ENCODE measurements at places on chromosomes 3 and 15. TPM values are rescaled to one million over a fixed set of nuclear protein-coding genes. Genes with fewer than 3 reads are reported as not detected.
A peak's percentile ranks its signal among the peaks of the same experiment; 100 is the strongest.

ZNF592 gene
- 26.7 TPM for total RNA-seq

RLBP1 gene
- total RNA-seq = not detected

PRRT3 gene
- total RNA-seq = 5.8 TPM

TNNC1 gene
- total RNA-seq = 1.5 TPM

GOLGA8H gene
- total RNA-seq = 0.68 TPM

NTRK3 gene
- total RNA-seq = 87.3 TPM

TIGIT gene
- 0.21 TPM for total RNA-seq

ARL14 gene
- not detected for total RNA-seq

SLC6A1 gene
- 1.2 TPM for total RNA-seq

DNA sequence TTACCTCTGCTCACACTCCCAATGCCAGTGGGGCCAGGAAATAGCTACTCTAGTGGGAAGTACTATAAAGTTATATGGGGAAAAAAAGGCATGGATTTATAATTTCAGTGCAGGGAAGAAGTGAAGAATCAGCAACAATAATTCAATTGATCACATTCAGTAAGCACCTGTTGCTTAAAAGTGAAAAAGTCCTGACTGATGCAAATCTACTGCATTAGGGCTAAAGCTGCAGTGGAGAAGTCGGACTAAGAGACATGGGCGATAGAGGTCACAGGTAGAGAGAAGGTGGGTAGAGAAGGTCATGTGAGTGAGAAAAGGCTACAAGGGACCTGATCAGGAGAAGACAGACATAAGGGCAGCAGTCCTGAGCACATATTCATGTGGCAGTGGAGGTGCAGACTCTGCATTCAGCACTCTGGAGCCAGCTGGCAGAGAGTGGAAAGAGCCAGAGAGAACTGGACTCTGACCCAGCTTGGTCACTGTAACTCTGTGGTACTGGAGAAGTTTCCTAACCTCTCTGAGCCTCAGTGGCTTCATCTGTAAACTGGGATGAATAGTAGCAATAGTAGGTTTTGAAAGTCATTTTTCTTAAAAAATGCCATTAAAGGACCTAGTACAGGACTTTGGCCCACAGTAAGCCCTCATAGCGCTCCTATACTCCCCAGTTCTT, 17.6 kb upstream of the BCL2A1 start:
- DNase-seq = no peak

- no peak for DNase-seq
Observed at GRCh38 chr3:196423044-196423781, 9.0 kb downstream of the UBXN7 start.

DNA sequence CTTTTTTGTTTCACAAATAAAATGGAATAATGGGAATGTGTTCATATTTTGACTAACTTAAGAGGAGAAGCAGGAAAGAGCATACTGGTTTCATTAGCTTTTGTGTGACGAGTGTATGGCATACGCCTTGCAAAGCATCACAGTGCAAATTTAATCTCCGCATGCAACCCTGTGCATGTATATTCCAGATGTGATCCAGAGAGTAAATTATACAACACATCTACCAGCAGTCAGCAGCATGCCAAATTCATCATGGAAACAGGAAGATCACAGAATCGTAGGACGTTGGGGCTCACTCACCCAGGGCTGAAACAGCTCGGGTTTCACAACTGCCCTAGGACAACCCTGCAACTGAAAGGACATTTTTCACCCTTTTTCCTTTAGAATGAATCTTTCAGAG, 53.4 kb downstream of the ADAMTS9 start:
- DNase-seq = no peak

DNA sequence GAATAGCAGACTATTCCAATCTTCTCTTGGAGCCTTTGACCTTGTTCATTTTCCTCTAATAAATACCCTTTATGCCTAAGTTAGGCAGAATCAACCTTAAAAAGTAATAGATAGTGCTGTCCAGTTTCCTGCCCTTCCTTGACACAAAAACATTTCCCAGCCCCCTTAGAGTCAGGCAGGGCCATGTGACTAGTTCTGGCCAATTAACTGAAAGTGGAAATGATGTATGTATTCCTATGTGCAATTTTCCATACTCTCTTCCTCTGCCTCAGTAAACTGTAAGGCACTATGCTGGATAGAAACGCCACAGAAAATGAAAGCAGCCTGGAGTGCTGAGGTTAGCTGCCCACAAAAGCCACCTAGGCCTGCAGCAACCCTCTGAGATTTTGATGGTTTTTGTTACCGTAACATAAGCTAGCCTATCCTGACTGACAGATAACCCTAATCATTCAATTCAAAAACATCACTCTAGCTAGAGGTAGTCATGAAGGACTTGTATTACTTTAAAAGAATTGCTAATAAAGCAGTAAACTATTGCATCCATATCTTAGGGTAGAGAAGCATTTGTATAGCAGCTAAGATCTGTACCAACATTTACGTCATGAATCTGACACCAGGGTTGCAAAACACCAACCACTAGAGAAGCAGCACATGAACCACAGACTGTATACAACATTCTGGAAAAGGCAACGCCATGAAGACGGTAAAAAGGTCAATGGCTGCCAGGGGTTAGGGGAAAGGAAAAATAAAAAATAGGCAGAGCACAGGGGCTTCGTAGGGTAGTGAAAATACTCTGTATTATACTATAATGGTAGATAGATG, 112.9 kb downstream of the ULK4 start:
- no peak for DNase-seq

DNA sequence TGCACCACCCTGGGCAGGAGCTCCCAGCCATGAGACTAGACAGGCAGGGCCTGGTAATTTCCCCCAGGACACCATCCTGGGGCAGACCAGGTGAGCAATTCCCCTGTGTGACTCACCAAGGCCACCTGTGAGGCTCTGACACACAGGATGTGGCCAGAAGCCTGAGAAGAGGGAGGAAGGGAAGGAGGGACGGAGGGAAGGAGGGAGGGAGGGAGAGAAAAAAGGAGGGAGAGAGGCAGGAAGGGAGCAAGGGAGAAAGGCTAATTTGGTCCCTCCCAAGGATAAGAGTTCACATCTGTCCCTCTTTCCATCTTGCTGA, 25.9 kb downstream of the WNT7A start:
- no peak for DNase-seq

- no peak for DNase-seq
Observed at GRCh38 chr15:74324714-74325113, 42.7 kb downstream of the CYP11A1 start.

GRCh38 chr15:74937590-74938371, at the start of gene COX5A:
Gene COX5A (minus strand): TSS chr15:74938073. CDS start chr15:74938014, 59 bp downstream.
- DNase-seq = peak; percentile 94

GRCh38 chr15:68373028-68373427, 58.9 kb downstream of the ITGA11 start:
- no peak for DNase-seq

GRCh38 chr15:65856821-65857455, 12.4 kb upstream of the RAB11A start:
- peak; percentile 32 for DNase-seq

DNA sequence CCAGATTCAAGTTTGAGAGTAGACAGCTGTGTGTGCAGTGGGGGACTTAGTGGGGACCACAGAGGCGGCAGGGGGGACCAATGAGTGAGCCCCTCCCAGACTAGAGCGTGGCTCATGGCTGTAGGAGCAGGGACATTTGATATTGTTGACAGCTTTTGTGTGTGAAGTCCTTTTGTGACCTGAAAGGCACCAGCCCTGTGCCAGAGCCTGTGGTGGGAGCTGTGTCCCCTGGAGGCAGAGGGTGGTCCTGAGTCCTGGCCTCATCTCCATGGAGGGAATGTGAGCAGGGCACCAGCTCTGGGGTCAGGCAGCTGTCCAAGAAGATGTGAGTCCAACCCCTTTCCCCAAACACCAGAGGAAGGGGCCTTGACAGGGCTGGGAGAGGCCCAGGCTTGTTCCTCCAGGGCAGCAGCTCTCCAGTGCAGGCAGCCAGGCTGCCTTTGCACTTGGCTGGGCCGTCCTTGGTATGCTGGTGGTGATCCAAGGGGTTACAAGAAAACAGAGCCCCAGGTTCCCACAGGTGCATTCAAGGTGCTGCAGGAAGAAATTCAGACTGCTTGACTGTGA, 10.1 kb upstream of the C3orf22 start:
- no peak for DNase-seq

DNA sequence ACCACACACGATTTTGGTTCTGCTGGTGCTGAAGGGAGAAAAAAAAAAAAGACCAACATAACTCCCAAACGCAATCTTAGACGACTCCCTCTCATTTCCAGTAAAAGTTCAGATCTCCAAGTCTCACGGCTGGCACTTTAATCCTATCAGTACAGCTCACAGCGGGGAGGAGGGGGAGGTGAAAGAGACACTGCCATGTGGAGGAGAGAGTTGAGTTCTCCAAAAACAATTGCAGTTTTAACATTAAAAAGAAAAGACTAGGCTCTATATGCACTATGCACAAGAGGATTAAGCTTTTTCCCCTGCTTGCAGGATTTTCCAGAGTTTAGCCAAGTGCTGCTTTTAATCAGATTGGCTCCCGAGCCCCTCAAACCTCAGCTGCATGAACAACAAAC, 16.8 kb downstream of the BMF start:
- DNase-seq = no peak

- DNase-seq = no peak
Observed at GRCh38 chr15:27241943-27242342, 271.0 kb downstream of the GABRG3 start.

DNA sequence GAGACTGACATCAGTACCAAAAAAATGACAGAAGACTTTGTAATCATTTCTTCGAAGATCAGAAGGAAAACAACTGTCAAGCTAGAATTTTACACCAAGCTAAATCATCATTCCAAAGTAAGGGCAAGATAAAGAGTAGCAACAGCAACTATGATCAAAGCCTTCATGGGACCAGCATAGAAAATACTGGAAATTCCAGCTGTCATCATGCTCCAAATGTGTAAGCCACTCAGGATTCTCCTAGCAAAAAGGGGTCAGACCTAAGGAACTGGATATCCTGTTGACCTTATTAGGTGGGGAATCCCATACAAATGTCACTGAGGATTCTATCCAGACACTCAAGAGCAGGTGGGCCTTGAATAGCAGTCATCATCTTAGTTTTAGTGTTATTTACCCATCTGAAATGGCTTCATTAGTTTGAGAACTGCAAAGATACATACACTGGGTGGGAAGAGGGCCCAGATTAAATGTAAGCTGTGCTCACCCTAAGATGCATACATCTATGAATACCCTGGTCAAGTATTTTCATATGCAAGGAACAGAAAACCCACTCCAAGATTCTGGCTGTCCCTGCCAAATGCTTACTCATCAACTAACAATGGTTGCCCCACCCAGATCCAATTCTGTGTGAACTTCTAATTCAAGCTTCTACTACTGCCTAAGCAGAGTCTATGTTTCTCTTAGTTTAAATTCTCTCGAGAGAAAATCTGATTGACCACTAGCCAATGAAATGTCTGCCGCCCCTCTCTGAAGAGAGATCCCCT, 33.5 kb downstream of the CLDN18 start:
- no peak for DNase-seq

- DNase-seq = no peak
Observed at GRCh38 chr3:86954226-86954625, 36.7 kb downstream of the VGLL3 start.

DNA sequence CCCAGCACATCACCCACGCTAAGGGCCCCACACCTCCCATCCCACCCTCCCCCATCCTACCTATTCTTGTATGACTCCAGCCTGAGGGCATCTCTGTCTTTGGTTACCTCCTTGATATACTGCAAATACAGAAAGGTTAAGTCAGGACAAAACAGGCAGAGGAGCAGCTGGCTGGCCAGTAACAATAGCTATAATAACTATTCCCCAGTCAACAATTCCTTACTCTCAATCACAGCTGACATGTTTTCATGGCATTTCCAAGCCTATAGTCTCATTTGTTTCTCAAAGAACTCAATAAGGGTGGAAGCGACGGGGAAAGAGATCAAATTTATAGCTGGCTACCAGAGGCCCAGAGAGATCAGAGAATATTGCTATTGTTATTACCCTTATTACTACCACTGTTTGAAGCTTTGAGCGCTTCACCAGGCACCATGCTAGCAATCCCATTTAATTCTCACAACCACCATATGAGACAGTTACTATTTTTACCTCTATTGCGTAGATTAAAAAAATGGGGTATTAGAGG, 93.0 kb upstream of the C2CD4B start:
- DNase-seq = no peak

GRCh38 chr15:33234020-33234461, 39.5 kb upstream of the FMN1 start:
- no peak for DNase-seq

DNA sequence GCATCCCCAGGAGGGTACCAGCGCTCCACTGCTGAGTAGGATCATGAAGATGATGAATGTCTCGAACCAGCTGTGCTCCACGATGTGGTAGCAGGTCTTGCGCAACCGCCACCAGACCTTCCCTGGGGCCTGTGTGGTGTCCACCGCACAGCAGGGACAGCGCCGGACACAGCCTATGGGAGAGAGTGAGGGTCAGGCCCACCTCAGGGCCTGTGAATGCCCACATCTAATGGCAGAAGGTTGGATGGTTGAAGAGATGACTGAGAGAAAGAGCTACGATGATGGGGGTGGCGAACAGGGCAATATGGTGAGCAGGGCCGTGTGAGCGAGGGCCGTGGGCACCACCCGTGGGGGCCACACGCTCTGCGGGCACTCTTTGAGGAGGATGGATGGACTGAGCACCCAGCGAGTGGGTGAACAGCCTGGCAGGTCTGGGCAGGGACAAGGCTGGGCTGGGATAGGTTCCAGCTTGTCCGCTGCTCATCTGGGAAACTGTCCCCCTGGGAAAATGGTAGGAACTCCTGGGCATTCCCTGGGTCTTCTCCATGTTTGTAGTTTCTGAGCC, 74.1 kb downstream of the SCN5A start:
- DNase-seq = no peak

DNA sequence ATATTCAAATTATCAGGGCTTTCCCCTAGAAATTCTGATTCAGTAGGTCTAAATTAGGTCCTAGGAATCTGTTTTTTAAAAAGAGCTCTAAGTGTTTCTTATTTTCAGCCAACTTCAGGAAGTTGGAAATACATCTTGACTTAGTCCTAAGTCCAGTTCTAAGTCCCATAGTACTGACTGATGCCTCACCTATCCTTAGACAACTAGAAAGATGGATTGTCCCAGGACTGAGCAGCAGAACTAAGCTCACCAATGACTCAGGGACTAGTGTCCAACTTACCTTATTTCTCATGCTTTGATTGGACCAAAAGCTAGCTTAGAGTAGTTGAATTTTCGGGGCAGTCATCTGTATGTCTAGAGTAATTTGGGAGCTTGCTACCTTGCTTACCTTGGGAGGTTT, 26.2 kb upstream of the C3orf38 start:
- DNase-seq = no peak

DNA sequence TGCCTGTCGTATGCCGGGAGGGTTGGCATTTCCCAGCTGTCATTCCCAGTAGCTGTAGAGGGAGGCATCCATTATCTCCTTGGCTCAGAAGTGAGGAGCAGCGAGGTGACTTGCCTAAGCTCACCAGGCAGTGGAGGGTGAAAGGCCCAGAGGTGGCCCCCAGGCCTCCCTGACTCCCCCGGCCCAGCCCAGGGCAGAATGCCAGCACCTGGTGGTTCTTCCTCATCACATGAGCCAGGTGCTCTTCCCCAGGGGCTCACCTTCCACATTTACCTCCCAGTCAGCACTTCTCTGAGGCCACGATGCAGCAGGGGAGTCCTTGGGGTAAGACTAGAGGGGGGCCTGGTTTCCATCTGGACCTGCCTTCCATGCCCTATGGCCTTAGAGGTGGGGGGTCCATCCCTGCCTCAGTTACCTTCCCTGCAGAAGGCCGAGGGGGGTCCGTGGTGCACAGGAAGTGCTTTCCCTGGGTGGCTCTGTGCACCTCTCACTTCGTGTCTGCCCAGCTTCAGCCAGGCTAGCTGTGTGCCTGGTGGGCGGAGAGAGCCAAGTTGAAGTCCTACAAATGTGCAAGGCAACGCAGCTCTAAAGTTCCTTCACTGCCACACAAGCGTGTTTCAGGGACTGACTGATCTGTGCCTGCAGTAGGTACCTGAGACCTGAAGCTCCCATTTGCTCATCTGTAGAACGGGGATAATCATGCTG, 70.3 kb upstream of the PLXNA1 start:
- DNase-seq = no peak

Data from thoracic aorta (tissue), 2 donors.